Activated naive CD4-positive, alpha-beta T cell treated with anti-CD3 and anti-CD28 coated beads, Interleukin-2, amount 50 U/mL, for 16 hours (primary cell): ENCODE measurements at places on chromosomes 5 and 9.

DNA sequence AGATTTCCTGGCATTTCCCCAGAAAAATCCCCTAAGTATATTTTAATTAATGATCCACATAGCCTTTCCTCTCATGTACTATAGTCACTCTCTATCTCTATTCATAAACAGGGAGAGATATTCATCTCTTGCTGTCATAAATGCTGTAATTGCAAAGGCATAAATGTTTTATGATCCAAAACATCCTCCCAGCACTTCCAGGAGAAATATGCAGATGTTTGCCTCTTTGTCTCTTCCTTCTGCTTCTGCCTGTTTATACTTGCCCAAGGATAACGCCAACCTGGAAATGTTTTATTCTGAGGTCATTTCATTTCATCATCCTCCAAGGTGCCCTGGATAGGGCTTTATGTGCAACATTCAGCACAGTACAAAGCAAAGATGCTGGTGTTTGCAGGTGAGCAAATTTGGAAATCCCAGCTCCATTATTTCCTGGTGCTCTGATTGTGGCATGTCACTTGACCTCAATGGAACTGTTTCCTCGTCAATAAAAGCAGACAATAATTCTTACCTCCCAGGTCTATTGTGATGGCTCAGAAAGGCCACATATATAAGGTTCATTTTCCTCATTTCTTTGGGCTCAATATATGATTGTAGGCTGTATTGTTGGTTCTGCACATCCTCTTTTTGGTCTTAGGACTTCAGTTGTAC lies 6.9 kb downstream of the TNFSF15 start:
- no peak for DNase-seq

- DNase-seq, result no peak
These were observed 7.2 kb downstream of the CHMP5 start for GRCh38 chr9:33272061-33272460.

GRCh38 chr5:62082370-62082801 lies 223.6 kb upstream of the KIF2A start:
- DNase-seq, result no peak

DNA sequence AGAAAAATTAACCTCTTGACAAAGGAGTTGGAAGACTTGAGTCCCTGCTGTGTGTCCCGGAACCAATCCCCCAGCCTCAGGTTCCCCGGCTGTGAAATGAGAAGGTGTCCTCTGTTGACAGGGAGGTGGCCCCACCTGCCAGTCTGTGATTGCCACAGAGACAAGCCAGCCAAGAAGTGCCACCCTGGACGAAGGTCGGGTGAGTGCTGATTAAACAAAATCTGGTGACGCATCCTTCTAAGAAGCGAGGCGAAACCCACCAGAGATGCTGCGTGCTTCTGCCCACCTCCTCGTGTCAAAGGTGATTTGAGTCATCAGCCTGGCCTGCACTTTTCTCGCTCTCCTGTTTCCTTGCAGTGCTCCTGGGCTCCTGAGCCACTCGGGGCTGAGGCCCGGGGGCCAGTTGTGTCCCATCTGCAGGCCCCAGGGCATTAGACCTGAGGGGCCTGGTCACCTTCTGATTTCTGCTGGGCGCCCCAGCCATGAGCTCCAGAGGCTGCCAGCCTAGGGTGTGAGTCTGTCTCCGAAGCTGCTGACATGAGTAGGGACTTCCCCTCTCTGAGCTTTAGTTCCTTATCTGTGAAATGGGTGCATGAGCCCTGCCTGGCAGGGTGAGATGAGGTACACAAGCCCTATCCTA lies 28.7 kb downstream of the NEK6 start:
- no peak for DNase-seq

- no peak for DNase-seq
These were observed 215.4 kb upstream of the TLX3 start for GRCh38 chr5:171093598-171093997.

DNA sequence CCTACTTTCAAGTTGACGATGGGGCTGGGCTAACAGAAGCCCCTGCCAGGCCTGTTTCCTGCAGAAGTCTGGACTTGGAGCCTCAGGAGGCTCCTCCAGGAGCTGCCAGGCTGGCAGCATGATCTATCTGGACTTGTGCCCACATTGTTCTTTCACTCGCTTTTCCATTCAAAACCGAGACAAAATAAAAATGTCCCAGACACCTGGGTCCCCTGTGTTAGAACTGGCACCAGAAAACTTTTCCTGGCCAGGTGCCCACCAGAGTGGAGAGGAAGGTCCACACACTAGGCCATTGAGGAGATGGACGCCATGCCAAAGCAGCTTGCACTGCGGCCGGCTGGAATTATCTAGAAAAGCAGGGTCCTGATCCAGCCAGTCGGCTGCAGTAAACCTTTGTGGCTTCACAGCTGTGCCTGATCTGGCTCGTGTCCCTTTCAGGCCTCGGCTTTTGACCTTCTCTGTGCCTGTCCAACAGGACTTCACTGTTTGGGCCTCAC lies 78.2 kb downstream of the GCNT1 start:
- no peak for DNase-seq

DNA sequence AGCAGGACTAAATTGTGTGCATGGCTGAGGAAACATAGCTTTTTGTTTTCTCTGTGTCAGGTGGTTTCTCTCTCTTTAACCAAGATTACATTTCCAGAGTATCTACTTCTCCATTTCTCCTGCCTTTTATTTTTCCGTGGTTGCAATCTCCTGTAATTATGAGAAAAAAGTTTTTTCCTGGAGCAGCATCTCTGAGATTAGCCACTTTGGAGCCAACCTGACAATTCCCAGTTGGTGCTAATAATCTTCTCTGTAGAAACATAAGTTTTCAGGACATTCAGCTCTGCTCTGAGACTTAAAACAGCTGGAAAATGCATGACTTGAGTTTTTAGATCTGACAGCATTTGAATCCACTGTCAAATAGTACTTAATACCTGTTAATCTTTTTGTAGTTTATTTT lies 67.1 kb upstream of the GAS1 start:
- no peak for DNase-seq

DNA sequence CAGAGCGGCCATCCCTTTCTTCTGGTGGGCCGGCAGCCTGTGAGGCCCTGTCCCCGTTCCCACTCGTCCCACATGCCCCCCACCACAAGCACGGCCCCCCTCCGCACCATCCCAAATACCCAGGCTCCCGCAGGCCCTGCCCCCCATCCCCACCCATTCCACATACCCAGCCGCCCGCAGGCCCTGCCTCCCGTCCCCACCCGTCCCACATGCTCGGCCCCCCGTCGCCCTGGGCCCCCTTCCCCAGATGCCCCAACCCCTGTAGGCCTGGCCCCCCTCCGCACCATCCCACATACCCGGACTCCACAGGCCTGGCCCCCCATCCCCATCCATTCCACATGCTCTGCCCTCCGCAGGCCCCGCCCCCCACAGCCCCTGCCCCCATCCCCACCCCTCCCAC lies 11.5 kb downstream of the SLC6A19 start:
- no peak for DNase-seq

- no peak for DNase-seq
These were observed 452.7 kb upstream of the KLF4 start for GRCh38 chr9:107942291-107942690.

- no peak for DNase-seq
These were observed 58.4 kb downstream of the ARL15 start for GRCh38 chr5:54251981-54252380.

- DNase-seq, result no peak
These were observed 44.1 kb upstream of the IL17B start for GRCh38 chr5:149423049-149423793.

DNA sequence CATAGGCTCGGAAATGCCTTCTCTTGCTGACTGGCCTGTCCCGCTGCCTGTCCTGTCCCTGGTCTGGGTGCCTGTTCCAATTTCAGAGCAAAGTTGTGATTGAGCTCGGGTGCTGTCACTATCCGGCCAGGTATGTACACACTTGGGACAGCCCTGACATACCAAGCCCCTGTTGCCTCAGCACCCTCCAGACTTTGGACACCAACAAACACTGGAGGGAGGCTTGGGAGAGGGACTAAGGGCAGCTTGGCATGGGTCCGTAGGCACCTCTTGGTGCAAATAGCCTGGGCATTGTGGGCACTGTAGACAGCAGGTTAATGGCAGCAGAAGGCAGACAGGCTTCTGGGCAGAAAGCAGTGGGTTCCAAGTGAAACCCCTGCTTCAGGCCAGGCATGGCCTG lies 86.3 kb upstream of the SEMA6A start:
- no peak for DNase-seq

- no peak for DNase-seq
These were observed 70.6 kb downstream of the ACTBL2 start for GRCh38 chr5:57411982-57412381.

- DNase-seq, result no peak
These were observed 39.0 kb downstream of the DDX31 start for GRCh38 chr9:132630811-132631210.
